ENCODE measurements at places on chromosomes 2 and 18. TPM values are rescaled to one million over a fixed set of nuclear protein-coding genes. Genes with fewer than 3 reads are reported as not detected.

CROCC2 gene
- total RNA-seq = 0.18 TPM

CDH7 gene
- 12.5 TPM for total RNA-seq

MEIS1 gene
- total RNA-seq = 201 TPM

REG3A gene
- not detected for total RNA-seq

TUBA3E gene
- not detected for total RNA-seq

TSPYL6 gene
- total RNA-seq = not detected
